ENCODE measurements at places on chromosomes 5 and 9.

GRCh38 chr5:162068412-162068811, 839 bp downstream of the GABRG2 start:
- no peak for DNase-seq

- no peak for DNase-seq
Measured at GRCh38 chr9:84442712-84443111, 102.2 kb upstream of the SLC28A3 start.

- no peak for DNase-seq
Measured at GRCh38 chr5:59709846-59710245, 183.7 kb downstream of the PDE4D start.

DNA sequence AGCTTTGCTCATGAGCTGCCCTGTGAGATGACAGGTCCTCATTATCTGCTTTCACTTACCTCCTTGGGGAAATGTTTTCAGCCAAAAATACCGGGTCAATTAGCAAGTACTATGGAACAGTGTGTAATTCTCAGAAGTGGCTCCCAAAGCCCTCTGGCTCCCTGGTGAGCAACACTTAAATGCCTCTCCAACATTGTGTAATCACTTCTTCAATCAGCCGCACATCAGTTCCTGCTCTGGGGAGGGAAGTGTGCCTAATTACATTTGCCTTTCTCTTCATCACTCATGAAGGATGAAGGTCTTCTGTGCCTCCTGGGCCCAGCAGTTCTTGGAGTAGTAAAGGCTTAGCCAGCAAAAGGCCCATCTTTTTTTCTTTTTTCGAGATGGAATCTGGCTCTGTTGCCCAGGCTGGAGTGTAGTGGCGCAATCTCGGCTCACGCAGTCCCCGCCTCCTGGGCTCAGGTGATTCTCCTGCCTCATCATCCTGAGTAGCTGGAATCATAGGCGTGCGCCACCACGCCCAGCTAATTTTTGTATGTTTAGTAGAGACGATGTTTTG, 23.1 kb downstream of the NIM1K start:
- no peak for DNase-seq

DNA sequence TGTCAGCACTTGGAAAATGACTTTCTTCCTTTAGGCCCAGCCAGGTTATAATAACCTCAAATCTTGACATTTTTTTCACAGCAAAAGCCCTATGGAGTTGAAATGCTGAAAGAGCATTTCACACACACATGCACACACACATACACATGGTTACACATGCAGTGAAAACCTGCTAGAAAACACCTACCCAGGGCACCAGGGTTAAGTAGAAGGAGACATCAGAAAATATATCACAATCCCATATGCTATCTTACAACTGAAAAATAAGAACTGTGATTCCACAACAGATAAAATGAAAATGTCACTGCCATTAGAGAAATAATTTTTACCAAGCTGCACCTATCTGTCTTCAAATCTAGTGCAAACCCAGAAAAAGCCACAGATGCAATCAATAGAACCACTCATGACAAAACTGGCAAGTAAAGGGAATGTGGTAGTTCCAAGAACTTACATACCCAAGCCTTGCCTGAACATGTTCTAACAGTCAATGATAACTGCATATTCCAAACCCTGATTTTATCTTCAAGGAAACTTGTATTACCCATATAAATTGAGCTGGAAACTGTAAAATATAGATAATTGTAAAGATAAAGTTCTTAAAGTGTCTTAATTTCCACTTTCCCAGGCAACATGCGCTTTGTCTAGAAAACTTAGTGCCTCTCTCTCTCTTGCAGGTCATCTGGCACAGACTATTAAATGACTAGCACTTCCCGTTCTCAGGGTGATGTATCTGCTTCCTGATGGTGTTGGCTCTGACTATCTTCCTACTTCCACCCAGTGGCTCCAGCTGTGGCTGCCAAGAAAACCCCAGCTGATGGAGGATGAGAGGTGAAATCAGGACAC, 250.2 kb upstream of the PTGER4 start:
- no peak for DNase-seq
